ENCODE measurements at places on chromosomes 12 and 14.

GRCh38 chr14:81208489-81208888 is 12.3 kb downstream of the GTF2A1 start:
- DNase-seq = no peak

GRCh38 chr12:28512876-28513275 is 322.6 kb downstream of the CCDC91 start:
- no peak for DNase-seq

DNA sequence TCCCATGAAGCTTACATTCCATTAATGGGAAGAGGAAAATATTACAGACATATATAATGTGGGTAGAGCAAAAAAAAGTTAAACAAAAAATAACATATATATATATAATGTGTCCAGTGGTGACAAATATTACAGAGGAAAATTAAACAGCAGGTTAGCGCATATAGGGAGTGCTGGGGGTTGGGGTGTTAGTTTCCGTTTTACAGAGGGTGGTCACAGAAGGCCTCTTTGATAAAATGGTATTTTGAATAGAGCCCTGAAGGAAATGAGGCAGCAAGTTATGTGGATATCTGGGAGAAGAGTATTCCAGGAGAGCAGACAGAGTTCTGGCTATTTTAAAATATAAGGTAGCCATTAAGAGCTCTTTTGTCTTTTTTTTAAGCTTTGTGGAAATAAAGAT is 73.2 kb downstream of the DCAF5 start:
- no peak for DNase-seq

GRCh38 chr12:101698800-101699347 is 1.4 kb downstream of the CHPT1 start:
- no peak for DNase-seq

GRCh38 chr12:94033101-94033500 is 115.3 kb upstream of the PLXNC1 start:
- no peak for DNase-seq

GRCh38 chr14:49959822-49960408 is 67.0 kb downstream of the ARF6 start:
- peak; percentile 24 for DNase-seq

GRCh38 chr12:52235822-52236361 is 2.8 kb downstream of the KRT7 start:
- no peak for DNase-seq

DNA sequence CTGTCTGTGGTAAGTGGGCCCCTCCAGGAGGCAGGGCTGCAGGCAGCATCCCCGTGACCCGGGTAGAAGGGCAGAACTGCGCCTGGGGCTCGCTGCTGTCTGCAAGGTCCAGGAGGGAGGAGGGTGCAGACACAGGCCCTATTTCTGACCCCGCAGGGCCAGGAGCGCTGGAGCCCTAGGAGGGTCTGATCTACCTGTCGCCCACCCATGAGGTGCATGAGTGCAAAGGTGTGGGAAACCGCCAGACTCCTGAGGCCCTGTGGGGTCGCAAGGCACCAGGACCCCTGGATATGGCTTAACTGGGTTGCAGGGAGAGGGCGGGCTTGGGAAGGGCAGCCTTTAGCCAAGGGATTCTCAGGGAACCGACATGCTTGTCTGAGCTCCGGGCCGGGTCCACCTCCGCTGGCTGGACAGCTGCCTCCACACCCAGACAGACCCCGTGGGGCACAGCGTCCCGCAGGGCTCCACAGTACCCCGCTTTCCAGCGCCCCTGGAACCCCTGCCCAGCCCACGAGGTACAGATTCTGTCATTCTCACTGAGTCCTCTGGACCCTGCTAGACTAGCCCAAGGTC is 72.9 kb upstream of the TSPAN11 start:
- DNase-seq = no peak

Measured in eye (tissue), 1 donor.